CD4-positive, alpha-beta T cell treated with Interleukin-21 for 1 hour (primary cell): ENCODE measurements at places on chromosomes 12 and 14.

DNA sequence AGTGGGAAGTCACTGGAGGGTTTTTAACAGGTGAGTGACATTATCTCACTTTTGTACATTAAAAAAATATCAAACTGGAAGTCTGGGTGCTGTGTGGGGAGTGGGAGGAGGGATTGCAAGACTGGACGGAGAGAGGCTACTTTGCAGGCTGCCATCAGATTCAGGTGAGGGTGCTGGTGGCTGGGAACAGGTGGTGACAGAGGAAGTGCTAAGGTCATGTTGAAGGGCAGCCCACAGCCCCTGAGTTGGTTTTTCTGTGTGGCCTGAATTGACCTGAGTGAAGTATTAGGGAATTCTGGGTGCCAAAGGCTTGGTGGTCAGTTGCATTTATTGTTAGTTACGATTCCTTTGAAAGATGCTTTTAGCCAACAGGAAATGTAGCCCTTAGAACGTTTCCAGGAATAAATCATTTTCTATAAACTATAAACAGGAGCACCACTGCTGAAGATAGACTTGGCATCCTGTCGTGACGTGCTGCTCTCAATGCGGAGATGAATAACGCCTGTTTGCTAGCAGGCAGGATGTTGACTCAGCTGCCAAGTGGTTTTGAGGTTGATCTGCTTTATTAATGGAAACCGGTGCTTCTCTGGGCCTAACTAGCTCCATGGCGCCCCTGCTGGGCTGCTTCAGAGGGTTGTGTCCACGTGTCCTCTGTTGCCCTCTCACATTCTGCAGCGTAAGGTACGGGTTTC, 707.5 kb upstream of the TMEM132C start:
- DNase-seq, result peak; percentile 51

GRCh38 chr12:79056775-79057174, 192.2 kb downstream of the SYT1 start:
- DNase-seq, result no peak

- DNase-seq, result no peak
Observed at GRCh38 chr14:101055776-101056374, 152.4 kb upstream of the RTL1 start.

DNA sequence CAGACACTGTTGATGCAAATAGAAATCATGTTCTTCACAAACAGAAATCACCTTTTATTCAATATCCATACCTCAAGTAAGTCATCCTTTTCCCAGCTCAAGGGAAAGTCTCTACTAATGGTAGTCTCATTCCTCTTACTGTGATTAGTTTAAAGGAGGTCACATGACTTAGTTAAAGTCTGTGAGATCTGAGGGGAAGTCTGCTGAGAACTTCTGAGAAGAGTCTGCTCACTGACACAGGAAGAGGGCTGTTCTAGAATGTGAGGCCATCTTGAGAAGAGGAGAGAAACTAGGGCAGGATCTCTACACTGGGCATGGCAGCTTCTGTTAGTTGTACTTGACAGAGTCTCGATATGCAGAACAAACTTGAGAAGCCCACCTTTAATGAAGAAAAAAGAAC, 146.8 kb downstream of the C12orf42 start:
- no peak for DNase-seq

DNA sequence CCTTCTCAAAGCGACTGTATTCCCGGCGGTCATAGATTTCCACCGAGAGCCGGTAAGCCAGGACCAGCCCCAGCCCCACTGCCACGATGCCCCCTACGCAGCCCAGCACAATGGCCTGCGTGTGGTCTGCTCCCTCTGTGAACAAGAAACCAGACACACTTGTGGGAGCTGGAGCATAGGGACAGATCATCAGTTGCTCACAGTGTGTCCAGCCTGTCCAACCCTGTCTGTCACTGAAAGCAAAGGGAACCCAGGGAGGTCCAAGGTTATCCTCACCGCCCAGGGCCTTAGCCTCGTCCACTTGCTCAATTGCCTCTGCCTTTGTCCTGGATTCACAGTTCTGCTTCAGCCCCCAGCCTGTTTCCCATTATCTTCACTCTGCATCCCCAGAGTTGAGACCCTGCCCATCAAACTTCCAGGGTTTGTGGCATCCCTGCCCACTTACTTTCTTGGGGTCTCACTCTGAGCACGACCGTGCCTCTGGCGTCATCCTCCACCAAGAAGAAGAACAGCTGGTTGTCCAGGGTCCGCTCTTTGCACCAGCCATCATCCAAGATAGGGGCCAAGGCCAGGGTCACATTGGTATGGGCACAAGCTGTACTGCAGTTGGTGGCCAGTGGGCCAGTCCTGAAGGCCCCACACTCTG, 11.3 kb upstream of the CSAD start:
- DNase-seq, result no peak

GRCh38 chr12:50246873-50247612, 36.3 kb downstream of the LIMA1 start:
- peak; percentile 21 for DNase-seq

- DNase-seq, result no peak
Observed at GRCh38 chr12:110995016-110995415, 74.6 kb upstream of the MYL2 start.

- DNase-seq, result no peak
Observed at GRCh38 chr14:37865719-37866549, 270.5 kb downstream of the TTC6 start.

DNA sequence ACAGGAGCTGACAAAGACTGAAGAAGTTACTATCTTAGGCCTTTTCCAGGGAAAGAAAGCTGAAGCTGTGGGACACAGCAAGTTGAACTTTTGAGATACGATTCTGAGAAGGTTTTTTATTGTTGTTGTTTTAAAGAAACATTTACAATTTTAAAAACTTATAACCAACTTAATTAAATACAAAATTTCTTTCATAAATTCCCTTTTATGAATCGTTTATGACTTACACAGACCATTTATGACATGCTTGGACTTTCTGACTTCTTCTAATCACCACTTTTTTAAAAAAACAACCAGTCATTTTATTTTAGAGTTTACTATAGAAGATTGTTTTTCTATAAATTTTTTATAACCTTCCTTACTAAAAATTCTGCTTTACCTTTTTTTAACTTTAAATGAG, 68.7 kb downstream of the DHRS2 start:
- no peak for DNase-seq

DNA sequence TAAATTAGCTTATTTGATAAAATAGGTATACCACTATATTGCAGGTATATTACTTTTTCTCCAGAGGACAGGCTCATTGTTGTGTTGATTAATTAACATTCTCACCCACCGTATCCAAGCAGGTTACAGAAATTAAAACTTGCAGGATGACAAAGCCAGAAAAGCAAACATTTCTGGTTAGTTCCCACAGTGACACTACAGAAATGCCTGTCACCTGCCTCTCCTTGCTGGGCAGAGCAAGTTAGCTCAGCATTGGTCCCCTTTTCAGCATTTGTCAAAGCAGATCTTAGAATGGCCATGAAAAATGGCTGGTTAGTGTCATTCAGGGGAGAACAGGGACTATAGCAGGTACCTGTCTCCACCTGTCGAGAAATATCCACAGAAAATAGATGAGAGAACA, 38.8 kb downstream of the RMST start:
- no peak for DNase-seq
